ENCODE measurements at places on chromosomes 7 and 10. TPM values are rescaled to one million over a fixed set of nuclear protein-coding genes. Genes with fewer than 3 reads are reported as not detected.

PTPN20 gene
- 34.8 TPM for total RNA-seq

AVPI1 gene
- total RNA-seq: 4.2 TPM

LRRC17 gene
- 33.2 TPM for total RNA-seq

PRSS1 gene
- total RNA-seq: not detected

AOC1 gene
- total RNA-seq: not detected

KMT2E gene
- total RNA-seq: 197 TPM

CXCL12 gene
- 13.1 TPM for total RNA-seq

ANXA11 gene
- total RNA-seq: 5.5 TPM

ZNF488 gene
- 1.6 TPM for total RNA-seq

DYNC1I1 gene
- 51.2 TPM for total RNA-seq

MACC1 gene
- total RNA-seq: 0.23 TPM

ACTA2 gene
- 14.8 TPM for total RNA-seq

CYP2C9 gene
- total RNA-seq: not detected

EPHB6 gene
- total RNA-seq: 21.9 TPM

TAS2R4 gene
- 4.4 TPM for total RNA-seq

CNTNAP2 gene
- total RNA-seq: 228 TPM

MMS19 gene
- 59.7 TPM for total RNA-seq

MCM10 gene
- total RNA-seq: 5.3 TPM

SYNPO2L gene
- total RNA-seq: not detected

Measured in diencephalon (tissue), 1 donor.